Natural killer cell treated with Interleukin-12 subunit alpha and Interleukin-12 subunit beta and Interleukin-15 and Interleukin-18, amount 100 ng/mL, for 72 hours (primary cell): ENCODE measurements at places on chromosomes 4 and X. TPM values are rescaled to one million over a fixed set of nuclear protein-coding genes. Genes with fewer than 3 reads are reported as not detected.

PPP1R3F gene
- total RNA-seq: 3.4 TPM

TRIML2 gene
- total RNA-seq: not detected

GRIA3 gene
- not detected for total RNA-seq

TEX13B gene
- not detected for total RNA-seq

EFHC2 gene
- total RNA-seq: 0.73 TPM

FRMPD3 gene
- 0.17 TPM for total RNA-seq

GRCh38 chr4:243426-243825, 61.8 kb downstream of the ZNF732 start:
- no peak for DNase-seq

- DNase-seq: no peak
Observed at GRCh38 chr4:118889312-118889691, 648 bp downstream of the SYNPO2 start.

DNA sequence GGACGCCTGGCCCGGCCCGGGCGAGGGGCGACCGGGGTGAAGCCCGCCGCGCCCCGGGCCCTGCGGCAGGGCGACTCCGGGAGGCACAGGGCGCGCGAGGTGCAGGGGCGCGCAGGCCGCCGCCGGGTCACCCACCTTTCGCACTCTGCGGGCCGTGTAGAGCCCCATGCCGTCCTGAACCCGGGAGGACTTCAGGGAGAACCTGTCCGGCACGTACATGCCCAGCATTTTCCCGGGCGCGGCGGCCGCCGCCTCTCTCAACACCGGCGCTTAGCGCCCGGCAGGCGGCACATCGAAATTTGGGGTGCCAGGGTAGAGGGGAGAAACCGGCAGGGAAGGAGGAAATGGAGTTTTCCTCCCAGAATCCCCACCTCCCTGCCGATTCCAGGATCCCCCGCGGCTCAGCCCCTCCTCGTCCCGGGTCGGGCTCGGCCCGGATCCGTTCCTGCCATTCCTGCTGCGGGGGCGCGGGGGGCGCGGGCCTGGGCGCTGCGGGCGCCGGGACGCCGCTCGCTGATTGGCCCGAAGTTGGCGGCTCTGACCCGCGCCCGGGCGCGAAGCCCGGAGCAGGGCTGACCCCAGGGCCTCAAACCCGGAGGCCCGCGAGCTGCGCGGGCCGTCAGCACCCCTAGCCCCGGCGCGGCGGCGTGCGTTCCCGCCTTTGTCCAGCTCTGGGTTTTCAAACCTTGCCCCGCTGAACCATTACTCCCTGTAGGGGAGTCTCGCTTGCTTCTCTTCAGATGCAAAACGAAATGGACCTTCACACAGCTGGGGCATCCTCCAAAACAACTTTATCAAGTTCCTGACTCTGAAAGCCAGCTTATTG, at the start of gene PRDM5:
Gene PRDM5, minus strand, starts transcription at position 346 of the 826 bp plus-strand sequence. Its CDS starts 118 bp downstream, at position 228.
- DNase-seq: no peak

DNA sequence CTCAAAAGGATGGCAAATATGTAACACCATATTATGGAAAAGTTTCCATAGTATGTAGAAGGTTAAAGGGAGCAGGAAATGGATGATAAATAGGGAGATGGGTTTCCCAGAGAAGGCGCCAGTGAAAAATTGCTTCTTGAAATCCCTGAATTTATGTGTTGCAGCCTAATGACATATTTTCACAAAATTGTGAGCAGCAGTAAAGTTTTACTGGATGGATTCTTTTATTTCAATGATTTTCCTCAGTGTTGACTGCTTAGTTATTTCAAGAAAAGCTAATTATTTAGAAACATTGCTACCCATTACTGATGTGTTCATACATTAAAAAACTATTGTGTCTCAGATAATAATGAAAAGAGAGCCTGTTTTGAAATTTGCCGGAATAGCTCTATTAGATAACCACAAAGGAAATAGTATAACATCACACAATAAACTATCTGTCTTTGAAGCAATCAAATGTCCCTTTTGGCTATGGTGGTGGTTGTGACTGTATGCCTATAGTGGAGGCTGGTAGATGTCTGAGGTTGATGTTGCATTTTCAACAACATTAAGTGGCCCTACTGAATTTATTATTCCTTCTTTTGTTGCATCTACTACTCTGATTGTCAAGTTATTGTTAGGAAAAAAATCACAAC, 169.9 kb upstream of the HAND2 start:
- DNase-seq: no peak

- no peak for DNase-seq
Observed at GRCh38 chr4:2714918-2715317, 41.2 kb downstream of the TNIP2 start.

DNA sequence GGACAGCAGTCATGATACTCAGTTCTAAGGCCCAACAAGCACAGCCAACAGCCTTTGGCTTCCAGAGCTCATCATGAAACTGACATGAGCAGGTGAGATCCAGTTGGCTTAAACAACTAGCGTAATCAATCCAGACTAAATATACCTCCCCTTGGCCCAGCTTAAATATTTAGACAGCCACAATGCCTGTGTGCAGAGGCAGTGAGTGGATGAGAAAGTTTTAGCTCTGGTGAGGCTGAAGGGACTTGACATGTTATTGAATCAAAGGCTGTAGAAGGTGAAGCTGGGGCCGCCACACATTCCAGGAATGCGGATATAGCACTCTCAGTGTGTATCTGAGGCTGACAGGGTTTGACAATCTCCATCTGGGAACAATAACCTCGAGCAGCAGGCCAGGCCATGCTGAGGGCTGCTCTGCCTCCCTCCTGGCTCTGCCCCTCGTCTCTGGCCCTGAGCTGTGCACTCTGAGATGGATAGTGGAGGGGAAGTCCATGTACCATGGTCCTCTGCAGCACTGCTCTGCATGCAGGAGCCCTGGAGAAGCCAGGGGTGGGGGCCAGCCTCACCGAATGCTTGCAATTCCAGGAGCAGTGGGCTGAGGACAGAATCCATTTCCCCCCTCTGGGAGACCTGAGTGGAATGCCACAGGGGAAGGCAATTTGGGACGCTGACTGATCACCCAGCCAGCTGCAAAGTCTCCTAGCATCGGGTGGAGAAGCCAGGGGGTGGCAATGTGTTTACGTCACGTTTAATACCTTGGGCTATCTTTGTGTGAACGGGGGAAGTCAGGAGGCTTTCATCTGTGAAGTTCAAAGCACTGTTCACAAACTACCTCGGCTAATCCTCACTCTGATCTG, 37.3 kb upstream of the RASL11B start:
- DNase-seq: no peak

GRCh38 chr4:142512161-142512560, 333.9 kb downstream of the INPP4B start:
- DNase-seq: no peak

DNA sequence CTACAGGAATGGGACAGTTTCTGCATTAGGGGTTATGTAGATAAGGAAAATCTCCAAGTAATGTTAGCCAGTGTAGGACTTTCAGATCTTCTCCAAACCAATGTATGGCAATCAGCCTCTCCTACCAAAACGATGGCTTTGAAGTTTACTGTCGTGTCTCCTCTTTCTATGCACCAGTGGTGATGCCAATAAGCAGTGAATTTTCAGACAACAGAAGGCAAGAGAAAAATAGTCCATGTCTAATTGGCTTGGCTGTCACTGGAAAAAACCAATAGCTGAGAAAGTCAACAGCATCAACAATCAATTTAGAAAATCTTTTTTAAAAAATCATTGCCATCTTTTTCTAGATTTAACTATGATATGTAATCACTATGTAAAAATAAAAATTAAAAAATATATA, 35.0 kb downstream of the LIMCH1 start:
- no peak for DNase-seq

GRCh38 chrX:96704629-96705028, 20.0 kb downstream of the DIAPH2 start:
- DNase-seq: no peak

GRCh38 chrX:4909348-4909747, 1195.9 kb upstream of the PRKX start:
- DNase-seq: no peak

- no peak for DNase-seq
Observed at GRCh38 chrX:17500145-17500579, 125.2 kb downstream of the NHS start.

DNA sequence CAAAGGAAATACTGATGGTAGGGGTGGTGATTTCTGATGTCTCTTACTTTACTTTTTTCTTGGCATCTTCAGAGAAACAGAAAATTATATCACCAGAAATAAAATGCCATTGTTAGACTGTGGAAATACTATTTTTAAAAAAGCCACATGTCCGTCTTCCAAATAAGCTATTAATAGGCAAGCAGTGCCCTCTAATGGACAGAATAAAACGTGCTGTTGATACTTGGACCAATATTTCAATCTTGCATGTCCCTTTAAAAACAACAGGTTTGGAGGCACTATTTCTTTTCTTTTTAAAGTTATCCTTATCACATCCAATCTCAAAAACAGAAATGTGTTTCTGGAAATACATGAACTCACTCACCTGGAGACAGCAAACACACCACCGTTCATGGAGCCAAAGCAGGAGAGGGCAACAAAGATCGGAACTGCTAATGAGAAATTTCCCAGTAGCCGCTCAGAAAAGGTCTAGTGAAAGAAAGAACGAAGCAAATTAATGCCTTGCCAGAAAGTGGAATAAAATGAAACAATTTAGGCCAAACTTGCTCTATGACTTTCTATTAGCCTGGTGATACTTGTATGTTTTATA, 59.2 kb downstream of the SLC7A11 start:
- no peak for DNase-seq

DNA sequence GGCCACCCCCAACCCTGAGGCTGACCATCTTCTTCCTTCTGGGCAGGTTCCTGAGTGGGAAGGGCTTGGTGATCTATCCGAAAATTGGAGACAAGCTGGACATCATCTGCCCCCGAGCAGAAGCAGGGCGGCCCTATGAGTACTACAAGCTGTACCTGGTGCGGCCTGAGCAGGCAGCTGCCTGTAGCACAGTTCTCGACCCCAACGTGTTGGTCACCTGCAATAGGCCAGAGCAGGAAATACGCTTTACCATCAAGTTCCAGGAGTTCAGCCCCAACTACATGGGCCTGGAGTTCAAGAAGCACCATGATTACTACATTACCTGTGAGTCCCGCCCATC, 9.7 kb downstream of the EFNB1 start:
- DNase-seq: peak; percentile 35

DNA sequence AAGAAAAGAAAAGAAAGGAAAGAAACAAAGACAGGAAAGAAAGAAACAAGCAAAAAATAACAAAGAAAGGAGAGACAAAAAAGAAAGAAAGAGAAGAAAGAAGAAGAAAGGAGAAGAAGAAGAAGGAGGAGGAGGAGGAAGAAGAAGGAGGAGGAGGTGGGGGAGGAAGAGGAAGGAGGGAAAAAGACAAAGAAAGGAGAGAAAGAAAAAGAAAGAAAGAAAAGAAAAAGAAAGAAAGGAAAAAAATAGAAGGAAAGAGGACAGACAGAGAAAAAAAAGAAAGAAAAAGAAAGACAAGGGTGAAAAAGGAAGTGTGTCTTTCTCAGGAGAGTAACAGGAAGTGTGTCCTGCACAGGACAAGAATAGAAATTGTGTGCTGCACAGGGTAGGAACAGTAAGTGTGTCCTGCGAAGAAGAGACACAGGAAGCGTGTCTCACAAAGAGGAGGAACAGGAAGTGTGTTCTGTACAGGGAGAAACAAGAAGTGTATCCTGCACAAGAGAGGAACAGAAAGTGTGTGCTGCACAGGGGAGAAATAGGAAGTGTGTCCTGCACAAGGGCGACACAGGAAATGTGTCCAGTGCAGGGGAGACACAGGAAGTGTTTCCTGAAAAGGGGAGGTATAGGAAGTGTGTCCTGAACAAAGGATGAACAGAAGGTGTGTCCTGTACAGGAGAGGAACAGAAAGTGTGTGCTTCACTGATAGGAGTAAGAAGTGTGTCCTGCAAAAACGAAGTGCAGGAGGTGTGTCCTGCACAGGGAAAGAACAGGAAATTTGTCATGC, 101.2 kb downstream of the ARSF start:
- no peak for DNase-seq

- DNase-seq: no peak
Observed at GRCh38 chr4:73068491-73069337, 802 bp downstream of the COX18 start.

DNA sequence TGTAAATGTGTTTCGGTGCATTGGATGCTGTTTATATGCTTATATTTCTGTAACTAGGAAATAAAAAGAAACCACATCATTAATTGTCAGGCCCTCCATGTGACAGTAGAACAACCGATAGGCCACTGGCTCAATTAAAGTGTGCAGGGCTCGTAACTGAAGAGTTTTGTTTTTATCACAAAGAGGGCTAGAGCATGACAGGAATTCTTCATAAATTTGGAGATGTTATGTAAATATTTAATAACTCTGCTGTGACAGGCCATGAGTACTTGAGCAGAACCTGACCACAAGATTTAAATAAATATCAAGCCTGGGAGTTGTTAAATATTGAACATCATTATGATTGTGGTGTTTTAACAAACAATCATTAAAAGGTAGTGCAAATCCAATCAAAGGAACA, 55.9 kb downstream of the MID1 start:
- no peak for DNase-seq

GRCh38 chrX:48083706-48084105, 12.3 kb upstream of the ZNF630 start:
- no peak for DNase-seq
